MM.1S (cell line): ENCODE measurements at places on chromosomes 2 and 18.

DNA sequence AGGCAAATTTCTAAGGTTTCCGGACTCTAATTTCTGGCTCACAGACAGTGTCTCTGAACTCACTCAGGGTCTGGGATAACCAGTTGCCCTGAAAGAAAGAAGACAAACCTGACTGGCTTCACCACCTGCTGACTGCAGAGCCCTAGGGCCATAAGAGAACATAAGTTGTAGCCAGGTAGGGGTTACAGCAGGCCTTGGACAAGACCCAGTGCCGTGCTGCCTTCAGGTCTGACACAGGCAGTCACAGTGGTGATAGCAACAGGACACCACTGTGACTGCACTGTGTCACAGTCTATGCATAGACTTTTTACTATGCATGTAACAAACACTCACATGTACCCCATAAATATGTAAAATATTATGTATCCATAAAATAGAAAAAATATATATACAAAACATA is 508.5 kb downstream of the PID1 start:
- no peak for DNase-seq
- H3K36me3 ChIP-seq: no peaks in the 10 kb centered on the region
- no peak overlapping the region for H3K4me3 ChIP-seq
- H3K4me1 ChIP-seq: no peaks in the 10 kb centered on the region
- H3K27ac ChIP-seq: no peak overlapping the region

DNA sequence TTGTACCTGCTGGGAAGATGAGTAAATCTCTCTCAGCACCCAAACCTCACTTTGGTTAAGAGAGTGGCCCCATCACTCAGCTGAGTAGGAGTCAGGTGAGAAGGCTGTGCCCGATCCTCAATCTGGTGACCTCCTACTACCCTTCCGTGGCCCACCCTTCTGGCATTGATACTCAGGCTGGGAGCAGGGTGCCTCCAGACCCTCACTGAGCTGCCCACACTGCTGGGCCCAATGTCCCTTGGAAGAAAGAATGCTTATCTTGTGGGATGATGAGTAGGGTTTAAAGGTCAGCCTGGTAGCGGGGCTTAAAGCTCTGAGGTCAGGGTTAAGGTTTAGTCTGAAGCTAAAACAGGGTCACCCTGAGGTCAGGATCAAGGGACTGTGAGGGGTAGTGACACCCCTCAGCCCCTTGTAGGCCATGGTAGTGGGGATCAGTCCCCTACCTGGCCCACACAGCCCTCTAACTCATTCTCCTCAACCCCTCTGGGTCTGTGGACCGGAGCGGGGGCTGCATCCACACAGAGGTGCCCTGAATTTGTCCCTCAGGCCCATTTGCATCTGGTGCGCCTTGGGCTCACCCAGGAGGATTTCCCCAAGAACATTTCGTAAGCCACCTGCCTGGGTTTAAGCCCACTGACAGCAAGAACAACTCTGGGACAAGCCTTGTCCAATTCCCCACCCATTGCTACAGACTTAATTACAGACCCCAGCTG is 123.8 kb downstream of the CYP26B1 start:
- no peaks in the 10 kb centered on the region for H3K27me3 ChIP-seq
- no peak overlapping the region for H3K27ac ChIP-seq
- no peaks in the 10 kb centered on the region for H3K4me1 ChIP-seq
- H3K36me3 ChIP-seq: no peaks in the 10 kb centered on the region

- H3K27me3 ChIP-seq: no peaks in the 10 kb centered on the region
- H3K27ac ChIP-seq: no peak overlapping the region
- H3K4me1 ChIP-seq: no peaks in the 10 kb centered on the region
- H3K36me3 ChIP-seq: no peaks in the 10 kb centered on the region
Observed at GRCh38 chr2:12948231-12948960, 231.7 kb downstream of the TRIB2 start.

GRCh38 chr18:73407506-73407905 is 539.7 kb upstream of the NETO1 start:
- H3K36me3 ChIP-seq: no peaks in the 10 kb centered on the region
- H3K4me1 ChIP-seq: no peaks in the 10 kb centered on the region
- DNase-seq: no peak
- no peak overlapping the region for H3K4me3 ChIP-seq

DNA sequence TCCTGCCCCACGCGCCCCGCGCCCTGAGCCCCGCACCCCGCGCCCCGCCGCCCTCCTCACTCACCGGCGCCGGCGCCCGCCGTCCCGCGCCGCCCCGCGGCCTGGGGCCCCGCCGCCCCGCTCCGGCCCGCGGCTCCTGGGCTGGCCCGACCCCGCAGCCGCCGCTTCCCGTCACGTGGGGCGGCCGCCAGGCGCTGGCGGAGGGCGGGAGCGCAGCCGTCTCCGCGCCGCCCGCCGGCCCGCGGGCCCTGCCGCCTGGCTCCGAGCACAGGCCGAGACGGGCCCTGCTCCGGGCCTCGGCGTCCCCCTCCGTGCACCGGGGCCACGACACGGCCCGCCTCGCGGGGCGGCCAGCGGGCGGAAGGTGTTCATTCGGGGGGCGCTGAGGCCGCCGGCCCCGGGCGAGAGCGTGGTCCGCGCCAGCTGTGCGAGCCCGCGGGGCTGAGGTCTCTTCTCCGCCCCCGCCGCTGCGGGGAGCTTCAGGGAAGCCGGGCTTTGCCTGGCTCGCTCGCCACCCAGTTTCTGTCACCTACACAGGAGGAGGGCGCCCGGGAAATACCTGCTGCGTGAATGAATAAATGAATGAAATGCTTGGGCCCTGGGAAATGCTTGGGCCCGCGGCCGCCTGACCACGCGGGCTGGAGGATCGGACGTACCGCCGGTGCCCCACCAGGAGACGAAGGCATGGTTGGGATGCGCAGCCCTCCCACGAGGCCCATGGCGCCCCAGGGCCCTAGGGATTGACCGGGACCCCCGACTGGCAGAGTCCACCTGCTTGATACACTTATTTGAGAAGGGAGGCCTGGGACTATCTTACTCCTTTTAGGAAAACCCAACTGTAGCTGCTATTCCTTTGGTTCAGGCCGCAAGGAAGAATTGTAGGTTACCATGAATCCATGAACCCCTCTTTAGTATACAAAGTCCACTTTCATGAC is at the start of gene TGFBRAP1:
Gene TGFBRAP1 (minus strand): TSS at position 175 of the 935 bp plus-strand sequence. CDS start 21,434 bp downstream, outside the sequence.
- peak within 1 kb of the TSS; percentile 53; the same call in 1 of the 2 replicates for H3K27ac ChIP-seq
- 0 out of 2 replicates have a peak, but pooled peaks cover 5% of the 10 kb centered on the region for H3K36me3 ChIP-seq
- no peaks in the 10 kb centered on the region for H3K27me3 ChIP-seq
